Naive thymus-derived CD8-positive, alpha-beta T cell (primary cell): ENCODE measurements at places on chromosomes 12 and 14.
A peak's percentile ranks its signal among the peaks of the same experiment; 100 is the strongest.

- DNase-seq: no peak
Measured at GRCh38 chr14:64826845-64827244, 52.9 kb downstream of the SPTB start.

DNA sequence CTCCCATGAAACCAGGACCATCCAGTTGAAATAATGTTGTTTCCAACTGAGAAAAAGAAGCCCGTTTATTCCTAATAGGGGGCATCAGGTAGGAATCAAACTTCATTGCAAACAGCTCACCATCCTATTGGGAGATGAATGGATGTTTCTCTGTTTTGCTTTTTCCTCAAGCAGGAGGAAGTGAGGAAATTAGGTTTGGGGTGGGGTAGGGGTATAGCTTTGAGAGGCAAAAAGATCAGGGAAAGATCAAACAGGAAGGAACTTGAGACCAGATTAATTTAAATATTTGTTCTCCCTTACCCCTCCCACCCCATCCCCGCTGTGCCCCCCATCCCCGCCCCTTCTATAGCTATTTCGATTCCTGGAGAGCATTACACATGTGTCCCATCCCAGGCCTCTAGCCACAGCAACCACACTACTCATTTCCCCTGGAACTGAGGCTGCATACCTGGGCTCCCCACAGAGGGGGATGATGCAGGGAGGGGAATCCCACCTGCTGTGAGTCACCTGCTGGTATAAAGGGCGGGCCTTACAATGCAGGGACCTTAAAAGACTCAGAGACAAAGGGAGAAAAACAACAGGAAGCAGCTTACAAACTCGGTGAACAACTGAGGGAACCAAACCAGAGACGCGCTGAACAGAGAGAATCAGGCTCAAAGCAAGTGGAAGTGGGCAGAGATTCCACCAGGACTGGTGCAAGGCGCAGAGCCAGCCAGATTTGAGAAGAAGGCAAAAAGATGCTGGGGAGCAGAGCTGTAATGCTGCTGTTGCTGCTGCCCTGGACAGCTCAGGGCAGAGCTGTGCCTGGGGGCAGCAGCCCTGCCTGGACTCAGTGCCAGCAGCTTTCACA is at the start of gene IL23A:
TSS of gene IL23A (plus strand) at position 577 of the 850 bp plus-strand sequence. CDS start at position 738, 161 bp downstream.
- peak; percentile 80 for DNase-seq

- DNase-seq: no peak
Measured at GRCh38 chr12:48793696-48794095, 4.8 kb upstream of the ADCY6 start.

- peak; percentile 17 for DNase-seq
Measured at GRCh38 chr14:72594099-72594901, 299.6 kb downstream of the DPF3 start.

DNA sequence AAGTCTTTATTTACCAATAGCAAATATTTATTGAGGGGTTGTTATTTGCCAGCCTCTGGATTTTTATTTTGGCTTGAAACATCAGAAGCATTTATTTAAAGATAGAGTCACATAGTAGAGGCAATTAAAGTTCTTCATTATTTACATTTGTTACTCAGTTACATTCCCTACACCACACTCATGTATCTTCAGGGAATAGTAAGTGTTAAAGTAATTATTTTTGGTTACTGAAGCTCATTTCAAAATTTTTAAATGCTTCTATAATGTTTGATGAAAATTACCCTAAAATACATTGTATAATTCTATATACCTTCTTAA is 205.6 kb downstream of the ESR2 start:
- no peak for DNase-seq

GRCh38 chr14:93051600-93052546 is 63.9 kb downstream of the ITPK1 start:
- DNase-seq: no peak

- DNase-seq: no peak
Measured at GRCh38 chr12:108043286-108043685, 85.8 kb upstream of the WSCD2 start.

- no peak for DNase-seq
Measured at GRCh38 chr14:93146119-93146518, 30.4 kb upstream of the ITPK1 start.

GRCh38 chr12:77968021-77968420 is 137.3 kb downstream of the NAV3 start:
- no peak for DNase-seq

- DNase-seq: no peak
Measured at GRCh38 chr14:97486601-97487120, 689.5 kb downstream of the VRK1 start.
